ENCODE measurements at places on chromosomes 7 and 10. TPM values are rescaled to one million over a fixed set of nuclear protein-coding genes. Genes with fewer than 3 reads are reported as not detected.

DNA sequence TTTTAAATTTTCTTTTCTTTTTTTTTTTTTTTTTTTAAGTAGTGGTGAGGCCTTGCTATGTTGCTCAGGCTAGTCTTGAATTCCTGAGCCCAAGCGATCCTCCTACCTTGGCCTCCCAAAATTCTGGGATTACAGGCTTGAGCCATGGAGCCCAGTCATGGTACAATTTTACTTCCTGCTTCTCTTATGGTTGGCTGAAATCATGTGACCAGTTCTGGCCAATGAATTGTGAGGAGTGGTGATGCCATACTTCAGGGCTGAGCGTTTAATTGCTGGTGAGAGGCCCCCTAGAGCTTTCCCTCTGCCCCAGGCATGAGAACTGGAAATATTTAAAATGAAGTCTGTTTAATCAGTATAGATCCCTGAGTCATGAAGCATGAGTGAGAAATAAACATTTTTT lies 22.2 kb upstream of the BAIAP2L1 start:
- DNase-seq: peak; percentile 82

The SUN3 gene
- polyA plus RNA-seq: not detected

GRCh38 chr7:24877790-24878311 lies 102.1 kb downstream of the OSBPL3 start:
- no peak for DNase-seq

DNA sequence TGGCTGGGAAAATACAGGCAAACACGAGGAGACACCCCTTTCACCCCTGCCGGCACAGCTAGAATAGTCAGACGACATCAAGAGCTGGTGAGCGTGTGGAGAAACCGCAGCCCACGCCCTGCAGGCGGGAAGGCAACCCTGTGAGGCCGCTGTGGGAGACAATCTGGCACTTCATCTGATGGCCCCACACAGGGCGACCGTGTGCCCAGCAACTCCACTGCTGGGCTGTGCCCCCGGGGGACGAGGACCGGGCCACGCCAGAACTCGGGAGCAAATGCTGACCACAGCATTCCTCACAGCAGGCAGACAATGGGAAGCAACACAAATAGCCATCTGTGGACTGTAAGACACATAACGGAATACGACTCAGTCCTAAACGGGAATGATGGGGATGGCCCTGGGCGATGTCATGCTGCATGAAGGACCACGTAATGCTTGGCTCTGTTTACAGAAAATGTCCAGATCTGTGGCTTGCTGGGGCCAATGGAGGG lies 58.9 kb downstream of the CFAP46 start:
- DNase-seq: no peak

DNA sequence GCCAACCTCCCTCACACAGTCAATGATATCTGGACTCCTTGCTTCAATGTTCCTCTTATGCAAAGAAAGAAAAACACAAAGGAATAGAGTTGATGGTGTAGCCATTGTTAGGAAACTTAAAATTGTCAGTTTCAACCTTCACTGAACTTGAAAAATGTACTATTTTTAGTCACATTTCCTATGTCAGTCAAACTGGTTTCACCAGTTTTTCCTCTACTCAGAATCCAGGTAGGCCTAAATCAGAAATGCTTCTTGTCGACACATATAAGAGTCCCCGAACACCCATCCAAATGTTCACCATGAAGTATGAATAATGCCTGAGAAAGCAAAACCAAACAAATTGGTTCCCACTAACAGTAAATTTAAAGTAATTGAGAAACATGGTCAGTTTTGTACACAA lies 42.4 kb upstream of the ZMYND11 start:
- no peak for DNase-seq

- no peak for DNase-seq
Observed at GRCh38 chr10:95181726-95182125, 12.3 kb upstream of the ACSM6 start.

DNA sequence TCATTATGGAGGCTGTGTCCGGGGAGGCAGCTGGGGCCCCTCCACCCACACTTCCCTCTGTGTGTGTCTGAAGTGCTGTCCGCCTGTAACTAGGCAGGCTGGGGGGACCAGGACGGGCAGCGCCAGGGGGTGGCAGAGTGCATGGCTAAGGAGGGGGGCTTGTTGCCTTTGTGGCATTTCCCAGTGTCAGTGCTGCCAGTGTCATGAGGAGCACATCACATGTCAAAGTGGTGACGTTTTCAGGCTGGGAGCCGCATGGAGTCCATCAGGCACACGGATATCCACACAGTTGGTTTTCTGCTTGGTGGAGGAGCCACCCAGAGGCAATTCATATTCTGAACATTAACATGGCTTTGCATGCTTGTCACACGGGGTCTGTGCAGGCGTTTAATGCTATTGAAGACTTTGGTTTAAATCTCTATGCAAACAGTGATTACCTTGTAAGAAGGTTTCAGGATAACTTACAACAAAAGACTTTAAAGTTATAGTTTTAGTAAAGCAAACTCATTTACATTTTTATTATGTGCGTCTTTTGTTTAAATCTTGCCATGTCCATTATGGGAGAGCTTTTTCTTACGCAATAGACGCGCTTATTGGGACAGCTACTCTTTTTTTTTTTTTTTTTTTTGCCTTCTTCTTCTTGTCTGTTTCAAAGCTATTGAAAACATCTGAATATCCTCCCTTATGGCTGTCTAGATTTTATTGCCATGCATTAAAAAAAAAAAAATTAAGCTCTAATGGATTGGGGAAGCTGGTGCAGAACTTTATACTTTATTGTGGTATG lies 52.9 kb downstream of the C10orf67 start:
- no peak for DNase-seq

DNA sequence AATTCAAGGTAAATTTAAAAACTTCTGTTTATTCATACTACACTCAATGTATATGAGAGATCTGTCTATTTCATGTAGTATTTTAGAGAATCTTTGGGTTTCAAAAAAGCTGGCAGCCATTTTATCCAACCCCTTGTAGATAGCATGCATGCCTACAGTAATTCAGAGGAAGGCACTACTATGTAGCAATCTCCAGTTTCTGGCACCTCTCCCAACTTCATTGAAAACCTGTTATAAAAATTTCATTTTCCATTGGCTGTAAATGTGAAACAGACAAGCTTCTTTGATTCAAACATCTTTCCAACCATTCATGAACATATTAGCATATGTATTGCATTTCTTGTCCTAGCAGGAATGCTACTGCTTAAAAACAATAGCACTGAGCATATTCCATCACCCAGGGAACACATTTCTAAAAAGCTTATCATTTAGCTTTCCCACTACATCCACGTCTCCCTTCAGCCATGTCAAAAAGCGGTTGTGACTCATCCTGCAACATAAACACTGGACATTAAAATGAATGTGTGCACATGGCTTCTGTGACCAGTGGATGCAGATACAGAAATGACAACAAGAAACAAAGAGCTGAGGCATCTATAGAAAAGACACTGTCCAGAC lies 330.4 kb upstream of the AOAH start:
- no peak for DNase-seq

DNA sequence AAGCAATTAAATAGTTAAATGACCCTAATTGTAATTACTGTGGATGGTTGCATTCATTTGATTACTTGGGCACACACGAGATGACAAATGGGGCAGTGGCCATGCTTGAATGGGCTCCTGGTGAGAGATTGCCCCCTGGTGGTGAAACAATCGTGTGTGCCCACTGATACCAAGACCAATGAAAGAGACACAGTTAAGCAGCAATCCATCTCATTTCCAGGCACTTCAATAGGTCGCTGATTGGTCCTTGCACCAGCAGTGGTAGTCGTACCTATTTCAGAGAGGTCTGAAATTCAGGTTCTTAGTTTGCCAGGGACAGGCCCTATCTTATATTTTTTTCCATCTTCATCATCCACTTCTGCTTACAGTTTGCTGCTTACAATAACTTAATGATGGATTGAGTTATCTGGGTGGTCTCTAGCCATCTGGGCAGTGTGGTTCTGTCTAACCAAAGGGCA lies 8.3 kb downstream of the PCBD1 start:
- peak; percentile 72 for DNase-seq

DNA sequence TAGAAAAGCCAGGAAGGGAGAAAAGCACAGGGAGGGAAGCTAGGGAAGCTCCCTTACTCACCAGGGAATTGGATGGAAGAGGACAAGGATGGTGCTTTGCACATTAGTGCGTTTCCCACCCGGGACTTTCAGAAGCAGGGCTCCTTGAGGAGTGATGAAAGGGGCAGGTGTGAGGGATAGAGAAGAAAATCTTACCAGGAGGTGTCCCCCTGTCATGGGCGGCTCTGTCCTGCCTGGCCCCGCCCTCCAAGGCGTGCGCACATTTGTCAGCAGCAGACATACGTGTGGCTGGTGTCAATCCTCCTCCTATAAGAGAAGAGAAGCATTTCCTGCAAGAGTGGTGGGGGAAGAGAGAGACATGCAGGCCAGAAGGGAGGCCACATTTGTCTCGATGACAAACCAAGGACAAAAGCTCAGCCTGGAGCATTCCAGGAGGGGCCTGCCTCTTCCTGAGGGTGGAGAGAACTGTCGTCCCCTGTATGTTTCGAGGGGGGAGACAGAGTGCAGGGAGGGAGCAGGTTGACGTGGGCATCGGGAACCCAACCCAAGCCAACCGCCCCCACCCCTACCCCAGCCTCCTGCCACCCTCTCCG lies 47.4 kb upstream of the COMTD1 start:
- DNase-seq: no peak

All from A549 (cell line).